ENCODE measurements at places on chromosomes 16 and 17. TPM values are rescaled to one million over a fixed set of nuclear protein-coding genes. Genes with fewer than 3 reads are reported as not detected.
A peak's percentile ranks its signal among the peaks of the same experiment; 100 is the strongest.

DNA sequence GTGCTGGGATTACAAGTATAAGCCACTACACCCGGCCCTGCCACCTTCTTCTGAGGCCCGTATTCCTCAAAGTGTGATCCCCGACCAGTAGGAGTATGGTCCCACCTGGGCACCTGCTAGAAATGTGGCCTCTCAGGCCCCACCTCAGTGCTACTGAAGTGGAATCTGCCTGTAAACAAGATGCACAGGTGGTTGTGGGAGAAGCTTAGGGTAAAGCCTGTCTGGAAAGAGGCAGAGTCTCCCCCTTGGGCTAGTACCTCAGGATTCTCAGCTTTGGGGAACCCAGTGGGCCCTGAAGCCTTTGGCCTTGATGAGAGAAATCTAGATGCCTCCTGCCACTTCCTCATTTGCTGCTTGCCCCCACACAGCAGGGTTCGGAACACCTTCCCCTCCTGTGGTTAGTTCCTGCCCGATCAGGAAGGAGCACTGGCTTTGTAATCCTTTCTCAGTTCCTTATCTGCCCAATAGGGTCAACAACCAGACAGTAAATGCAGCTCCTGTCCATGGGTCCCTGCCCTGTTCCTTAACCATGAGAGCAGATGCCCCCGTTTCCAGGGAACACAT lies 25.2 kb downstream of the TK2 start:
- peaks cover 63% of the 10 kb centered on the region for H3K36me3 ChIP-seq
- no peaks in the 10 kb centered on the region for H3K27me3 ChIP-seq
- no peak overlapping the region for H3K4me3 ChIP-seq
- DNase-seq: no peak
- peak overlapping the region; percentile 30 for H3K27ac ChIP-seq

DNA sequence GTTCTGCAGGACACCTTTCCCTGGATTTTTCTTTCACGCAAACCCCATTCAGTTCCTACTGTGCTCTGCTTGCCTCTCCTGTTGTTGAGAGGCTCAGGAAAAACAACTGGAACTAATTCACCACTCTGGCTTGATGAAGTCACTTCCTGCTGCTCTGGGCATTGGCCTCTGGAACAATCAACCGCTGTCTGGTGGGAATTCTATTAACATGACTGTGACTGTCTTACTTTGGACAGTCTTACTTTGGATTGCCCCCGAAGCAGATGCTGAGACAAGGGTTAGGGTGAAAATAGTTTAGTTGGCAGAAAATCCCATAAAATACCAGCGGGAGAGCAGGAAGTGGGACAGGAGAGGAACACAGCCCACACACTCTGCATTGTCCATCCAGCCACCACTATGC lies 90.0 kb upstream of the HSBP1 start:
- no peak for DNase-seq
- peaks cover 12% of the 10 kb centered on the region for H3K4me1 ChIP-seq
- H3K4me3 ChIP-seq: no peak overlapping the region
- H3K36me3 ChIP-seq: no peaks in the 10 kb centered on the region

- H3K4me1 ChIP-seq: peaks cover 22% of the 10 kb centered on the region
- H3K4me3 ChIP-seq: no peak overlapping the region
- peaks cover 5% of the 10 kb centered on the region for H3K36me3 ChIP-seq
Measured at GRCh38 chr17:37605081-37605480, 4.1 kb downstream of the SYNRG start.

GRCh38 chr17:56983366-56983765 lies 5.4 kb downstream of the SCPEP1 start:
- DNase-seq: no peak
- H3K27ac ChIP-seq: no peak overlapping the region
- no peaks in the 10 kb centered on the region for H3K36me3 ChIP-seq
- no peak overlapping the region for H3K4me3 ChIP-seq

The GNGT2 gene
- 0.42 TPM for total RNA-seq
